ENCODE measurements at places on chromosomes 13 and 19.

DNA sequence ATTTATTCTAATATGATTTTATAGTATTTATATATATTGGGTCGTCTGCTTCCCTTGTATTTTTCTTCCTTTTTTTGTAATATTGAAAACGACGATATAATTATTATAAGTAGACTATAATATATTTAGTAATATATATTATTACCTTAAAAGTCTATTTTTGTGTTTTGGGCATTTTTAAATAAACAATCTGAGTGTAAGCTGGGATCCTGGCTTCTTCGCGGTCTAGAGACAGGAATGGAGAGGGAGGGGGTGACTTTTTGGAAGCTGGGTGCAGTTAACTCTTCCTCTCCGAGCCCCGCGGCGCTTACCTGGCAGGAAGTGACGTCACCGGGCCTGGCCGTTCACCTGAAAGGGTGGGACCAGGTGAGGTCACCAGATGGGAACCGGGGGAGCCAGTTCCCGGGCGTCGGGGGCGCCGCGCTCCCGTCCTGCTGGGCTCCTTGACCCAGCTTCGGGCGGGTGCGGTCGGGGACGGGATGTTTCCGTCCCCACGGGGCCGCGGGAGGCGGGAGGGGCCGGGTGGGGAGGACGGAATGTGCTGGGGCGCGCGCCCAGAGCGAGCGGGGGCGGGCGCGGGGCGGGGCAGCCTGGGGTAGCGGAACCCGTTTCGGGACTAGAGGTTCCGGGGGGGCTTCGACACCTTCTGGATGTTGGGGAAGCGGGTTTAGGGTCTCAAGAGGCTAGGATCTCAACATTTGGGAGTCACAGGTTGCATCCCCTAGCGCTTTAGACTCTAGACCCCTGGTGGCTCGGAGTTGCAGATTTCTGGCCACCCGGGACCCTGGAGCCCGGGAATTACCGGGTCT, 2.8 kb downstream of the ZFP36 start:
- peak; percentile 99 for DNase-seq

GRCh38 chr19:10061717-10062310, 24.3 kb upstream of the SHFL start:
- peak; percentile 54 for DNase-seq

DNA sequence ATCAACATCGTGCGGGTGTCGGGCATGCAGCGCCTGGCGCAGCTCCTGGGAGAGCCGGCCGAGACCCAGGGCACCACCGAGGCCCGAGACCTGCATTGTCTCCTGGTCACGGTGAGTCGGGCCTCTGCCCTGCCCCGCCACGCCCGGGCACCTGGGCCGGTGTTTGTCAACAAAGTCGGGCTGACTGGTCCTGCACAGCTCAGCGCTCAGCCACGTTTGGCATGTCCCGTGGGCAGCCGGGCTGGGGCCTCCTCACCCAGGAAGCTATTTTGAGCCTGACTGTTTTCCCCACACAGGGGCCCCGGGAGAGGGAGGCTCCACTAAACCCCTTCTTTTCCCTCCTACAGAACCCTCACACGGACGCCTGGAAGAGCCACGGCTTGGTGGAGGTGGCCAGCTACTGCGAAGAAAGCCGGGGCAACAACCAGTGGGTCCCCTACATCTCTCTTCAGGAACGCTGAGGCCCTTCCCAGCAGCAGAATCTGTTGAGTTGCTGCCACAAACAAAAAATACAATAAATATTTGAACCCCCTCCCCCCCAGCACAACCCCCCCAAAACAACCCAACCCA, 1.3 kb downstream of the GADD45B start:
- no peak for DNase-seq

GRCh38 chr19:53904909-53905308, 4.2 kb upstream of the CACNG7 start:
- no peak for DNase-seq

- no peak for DNase-seq
These were observed at the start of gene PEX11G for GRCh38 chr19:7488736-7489353. PEX11G (minus strand) TSS chr19:7489035; CDS start chr19:7489010, 25 bp downstream.

DNA sequence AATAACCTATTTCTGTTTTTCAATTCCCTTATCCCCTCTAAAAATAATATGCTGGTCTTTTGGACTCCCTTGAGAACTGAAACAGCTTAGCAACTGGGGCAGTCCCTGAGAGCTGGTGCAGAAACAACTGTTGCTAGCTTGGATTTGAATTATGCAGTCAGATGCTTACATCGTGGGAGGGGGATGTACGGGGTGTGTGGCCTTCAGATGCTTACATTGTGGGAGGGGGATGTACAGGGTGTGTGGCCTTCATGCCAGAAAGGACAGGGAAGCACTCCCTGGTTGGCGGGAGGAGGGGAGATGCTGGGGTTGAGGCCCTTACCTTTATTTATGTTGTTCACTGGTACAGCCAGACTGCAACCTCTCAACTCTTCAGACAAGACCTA, 25.6 kb downstream of the LRCH1 start:
- no peak for DNase-seq

DNA sequence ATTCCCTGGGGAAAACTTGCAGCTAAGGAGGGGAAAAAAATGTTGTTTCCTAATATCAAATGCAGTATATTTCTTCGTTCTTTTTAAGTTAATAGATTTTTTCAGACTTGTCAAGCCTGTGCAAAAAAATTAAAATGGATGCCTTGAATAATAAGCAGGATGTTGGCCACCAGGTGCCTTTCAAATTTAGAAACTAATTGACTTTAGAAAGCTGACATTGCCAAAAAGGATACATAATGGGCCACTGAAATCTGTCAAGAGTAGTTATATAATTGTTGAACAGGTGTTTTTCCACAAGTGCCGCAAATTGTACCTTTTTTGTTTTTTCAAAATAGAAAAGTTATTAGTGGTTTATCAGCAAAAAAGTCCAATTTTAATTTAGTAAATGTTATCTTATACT, 33.6 kb downstream of the TNFSF11 start:
- no peak for DNase-seq

GRCh38 chr19:51441410-51442390, 16.6 kb downstream of the SIGLEC8 start:
- no peak for DNase-seq

GRCh38 chr19:1248786-1249297, 459 bp downstream of the MIDN start:
- DNase-seq, result no peak
